ENCODE measurements at places on chromosomes 11 and 22.

- DNase-seq, result no peak
Measured at GRCh38 chr11:35211952-35212351, 73.0 kb downstream of the CD44 start.

- DNase-seq, result no peak
Measured at GRCh38 chr11:105224482-105225253, 85.1 kb upstream of the CARD18 start.

DNA sequence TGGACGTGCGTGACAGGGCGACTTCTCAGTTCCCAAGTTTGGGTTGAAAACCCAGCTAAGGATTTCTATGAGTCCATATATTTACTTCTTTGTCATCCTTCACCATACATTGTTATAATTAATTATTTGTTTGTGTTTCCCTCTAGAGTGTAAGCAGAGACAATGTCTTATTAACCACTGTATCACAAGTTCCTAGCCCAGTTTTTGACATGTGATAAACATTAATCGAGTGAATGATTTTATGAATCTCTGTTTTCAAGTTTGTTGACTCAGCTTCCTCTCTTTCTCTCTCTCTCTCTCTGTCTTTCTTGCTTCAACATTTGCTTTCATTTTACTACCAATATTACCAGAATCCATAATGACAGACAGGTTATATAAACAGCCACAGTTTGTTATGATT is 1259.6 kb upstream of the TENM4 start:
- no peak for DNase-seq

DNA sequence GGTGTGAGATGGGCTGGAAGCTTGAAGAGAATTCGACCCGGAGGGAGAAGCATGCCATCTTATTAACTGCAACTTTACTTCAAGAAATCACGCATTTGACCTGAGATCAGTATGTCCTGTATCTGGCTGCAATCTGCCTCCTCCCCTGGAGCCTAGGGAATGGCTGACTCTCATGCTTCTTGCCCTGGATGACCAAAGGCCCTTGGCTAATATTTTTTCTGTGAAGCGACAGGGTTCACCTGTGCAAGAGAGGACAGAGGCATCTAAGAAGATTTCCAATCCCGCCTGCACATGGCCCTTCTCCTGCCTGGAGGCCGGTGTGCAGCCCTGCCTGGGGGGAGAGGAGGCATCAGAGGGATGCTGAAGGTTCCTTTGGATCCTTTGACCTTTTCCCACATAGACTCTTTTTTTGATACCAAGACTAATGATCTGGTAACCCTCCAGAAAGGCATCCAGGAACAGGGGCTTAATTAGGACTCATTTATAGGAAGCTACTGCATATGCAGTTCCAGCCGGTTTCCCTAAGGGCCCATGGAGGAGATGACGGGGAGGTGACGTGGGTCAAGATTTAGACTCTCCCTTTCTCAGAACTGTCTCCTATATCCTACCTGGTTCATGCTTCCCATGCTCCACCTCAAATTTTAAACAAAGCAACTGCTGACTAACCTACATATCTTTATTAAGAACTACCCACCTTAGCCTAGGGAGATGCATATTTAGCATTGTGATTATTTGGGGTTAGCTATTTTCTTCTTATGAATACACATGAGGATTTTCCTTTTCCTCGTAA is 50.8 kb downstream of the NTM start:
- no peak for DNase-seq

DNA sequence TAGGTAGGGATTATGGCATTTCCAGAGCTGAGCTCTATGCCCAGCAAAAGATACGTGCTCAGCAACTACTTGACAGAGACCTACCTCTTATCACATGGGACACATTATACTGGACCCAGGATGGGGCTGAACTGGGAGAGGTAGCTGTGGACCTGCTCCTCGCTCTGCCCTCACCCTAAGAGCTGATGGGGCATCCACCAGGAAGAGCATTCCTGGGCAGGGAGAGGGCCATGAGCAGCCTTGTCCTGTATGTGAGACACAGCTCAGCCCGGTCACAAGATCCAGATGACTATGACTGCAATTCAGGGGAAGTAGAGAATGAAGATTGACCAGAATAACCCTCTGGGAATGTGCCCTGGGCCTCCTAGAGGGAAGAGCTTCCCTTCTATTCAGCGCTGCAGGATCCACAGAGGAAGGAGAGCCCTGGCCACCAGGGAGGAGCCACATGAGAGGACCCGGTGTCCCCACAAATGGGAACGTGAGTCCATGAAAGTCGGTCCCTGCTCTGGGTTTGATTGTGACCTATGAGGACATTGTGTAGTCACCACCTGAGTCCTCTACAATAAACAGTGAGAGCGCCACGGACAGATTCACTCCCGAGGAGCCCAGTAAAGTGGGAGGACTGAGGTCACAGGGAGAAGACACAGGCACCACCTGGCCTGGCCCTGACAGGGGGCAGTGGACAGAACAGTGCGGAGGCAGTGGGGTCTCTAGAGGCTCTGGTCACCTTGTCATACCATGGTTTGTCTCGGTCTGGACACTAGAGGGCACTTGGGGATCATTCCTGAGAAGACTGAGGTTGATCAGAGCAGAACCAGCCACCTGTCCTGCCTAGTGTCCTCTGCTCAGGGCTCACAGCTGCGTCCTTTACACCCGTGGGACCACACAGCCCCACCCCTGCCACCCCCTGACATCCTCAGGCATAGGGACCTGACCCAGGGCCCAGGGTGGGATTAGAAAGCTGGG is 99.5 kb downstream of the ZNF280B start:
- no peak for DNase-seq

GRCh38 chr11:1237128-1237580 is 14.3 kb downstream of the MUC5B start:
- no peak for DNase-seq

DNA sequence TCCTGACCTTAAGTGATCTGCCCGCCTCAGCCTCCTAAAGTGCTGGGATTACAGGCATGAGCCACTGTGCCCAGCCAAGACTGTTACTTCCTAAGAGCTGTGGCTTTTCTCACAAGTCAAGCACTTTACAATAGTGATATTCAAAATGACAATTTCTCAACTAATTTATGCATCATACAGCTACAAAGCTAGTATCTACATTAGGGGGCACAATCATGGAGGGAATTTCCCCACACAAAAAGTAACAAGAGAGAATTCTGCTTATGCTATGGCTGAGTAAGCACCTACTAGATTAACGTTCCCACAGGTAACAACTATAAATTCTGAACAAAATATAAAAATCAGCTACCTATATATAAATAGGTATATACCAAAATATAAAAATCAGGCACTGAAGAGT is 72.7 kb downstream of the SBF2 start:
- DNase-seq, result no peak

DNA sequence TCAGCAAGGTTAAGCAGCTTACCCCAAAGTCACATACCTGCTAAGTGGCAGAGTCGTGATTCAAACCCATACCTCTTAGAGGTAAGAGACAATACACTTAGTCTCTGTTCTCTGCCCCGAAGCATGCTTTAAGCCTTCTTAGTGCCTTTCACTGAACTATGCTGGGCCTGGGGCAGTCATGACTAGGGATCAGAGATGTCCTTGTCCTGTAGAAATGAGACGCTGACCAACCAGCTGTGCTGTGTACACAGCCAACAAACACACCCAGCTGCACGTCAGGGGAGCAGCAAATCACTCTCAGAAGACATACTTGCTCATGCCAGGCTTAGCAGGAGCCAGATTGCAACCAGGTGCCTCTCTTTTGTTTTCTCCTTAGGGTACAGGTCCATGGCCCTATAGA is 255.7 kb downstream of the BUD13 start:
- no peak for DNase-seq

- no peak for DNase-seq
Measured at GRCh38 chr11:36818410-36818809, 220.4 kb upstream of the RAG2 start.

DNA sequence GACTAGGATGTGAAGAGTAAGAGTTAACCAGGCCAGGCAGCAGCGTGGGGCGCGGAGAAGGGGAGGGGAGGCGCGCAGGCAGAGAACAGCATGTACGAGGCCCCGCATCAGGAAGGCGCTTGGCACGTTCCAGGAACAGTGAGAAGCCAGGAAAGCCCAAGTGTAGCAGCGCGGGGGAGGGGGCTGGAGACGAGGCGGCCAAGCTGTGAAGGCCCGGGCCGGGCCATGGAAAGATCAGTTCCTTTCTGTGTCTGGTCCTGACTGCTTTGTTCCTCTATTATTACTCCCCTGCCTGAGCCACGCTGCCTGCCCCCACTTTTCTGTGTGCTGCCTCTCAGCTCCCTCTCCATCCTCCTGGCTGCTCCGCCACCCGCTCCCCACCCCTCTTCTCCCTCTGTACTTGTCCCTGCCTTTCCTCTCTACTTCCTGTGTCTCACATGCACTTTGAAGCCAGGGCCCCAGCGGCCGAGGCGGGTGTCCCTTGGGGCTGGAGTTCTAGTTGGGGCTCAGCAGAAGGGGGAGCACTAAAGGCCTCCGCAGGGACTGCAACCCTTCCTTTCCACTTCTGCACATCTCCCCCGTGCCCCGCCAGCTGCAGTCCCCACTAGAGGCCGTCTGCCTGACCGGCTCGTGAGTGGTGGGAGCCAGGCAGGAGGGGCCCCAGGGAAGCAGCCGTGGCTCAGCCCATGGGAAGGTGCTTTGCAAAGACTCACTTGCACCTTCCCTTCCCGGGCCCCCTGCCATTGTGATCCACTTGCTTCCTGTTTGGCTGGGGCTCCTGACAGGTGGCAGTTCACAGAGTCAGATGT is 63.7 kb downstream of the PRDM11 start:
- no peak for DNase-seq

Measured in T-helper 2 cell (primary cell).